ENCODE measurements at places on chromosomes 7 and 10. TPM values are rescaled to one million over a fixed set of nuclear protein-coding genes. Genes with fewer than 3 reads are reported as not detected.

- H3K27ac ChIP-seq = peak overlapping the region; percentile 91
- DNase-seq = peak; percentile 72
- no peaks in the 10 kb centered on the region for H3K36me3 ChIP-seq
- peaks cover 9% of the 10 kb centered on the region for H3K4me1 ChIP-seq
- no peaks in the 10 kb centered on the region for H3K27me3 ChIP-seq
- peak overlapping the region; percentile 88 for H3K4me3 ChIP-seq
Measured at GRCh38 chr7:143901332-143901667, 676 bp downstream of the TCAF1 start.

DNA sequence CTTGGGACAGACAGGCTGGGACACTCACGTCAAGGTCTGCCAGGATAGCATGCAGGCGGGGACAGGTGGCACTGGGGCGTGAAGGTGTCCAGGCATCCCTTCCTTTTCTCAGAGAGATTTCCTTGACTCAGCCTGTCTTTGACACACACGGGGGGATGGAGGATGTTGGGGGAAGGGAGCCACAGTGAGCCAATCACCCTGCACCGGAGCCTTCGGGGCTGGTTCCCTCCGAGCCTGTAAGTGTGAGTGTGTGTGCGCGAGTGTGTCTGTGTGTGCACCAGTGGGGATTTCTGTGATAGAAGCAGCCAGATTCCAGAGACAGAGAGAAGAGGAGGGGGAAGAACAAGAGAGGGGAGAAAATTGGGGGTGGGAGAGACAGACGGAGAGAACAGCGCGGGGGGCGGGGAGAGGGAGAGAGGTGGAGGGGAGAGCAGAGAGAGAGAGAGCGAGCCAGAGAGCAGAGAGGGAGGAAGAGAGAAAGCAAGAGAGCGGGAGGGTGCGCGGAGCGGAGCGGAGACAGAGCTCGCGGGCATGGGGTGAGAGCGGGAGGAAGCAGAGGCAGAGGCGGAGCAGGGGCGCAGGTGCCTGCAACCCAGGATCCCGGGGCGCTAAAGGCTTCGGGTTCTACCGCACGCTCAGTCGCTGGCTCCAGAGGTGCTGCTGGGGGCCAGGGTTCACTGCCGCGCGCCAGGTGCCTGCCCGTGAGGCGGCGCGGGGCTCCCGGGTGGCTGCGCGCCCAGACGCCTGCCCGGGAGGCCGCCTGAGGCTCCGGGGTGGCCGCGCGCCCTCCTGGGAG, 466 bp upstream of the GPR26 start:
- no peaks in the 10 kb centered on the region for H3K4me1 ChIP-seq
- no peaks in the 10 kb centered on the region for H3K36me3 ChIP-seq
- no peak for DNase-seq

- no peak for DNase-seq
- no peaks in the 10 kb centered on the region for H3K4me1 ChIP-seq
Measured at GRCh38 chr7:37365405-37365804, 83.3 kb downstream of the ELMO1 start.

- H3K27ac ChIP-seq = no peak overlapping the region
- H3K4me1 ChIP-seq = no peaks in the 10 kb centered on the region
- peaks cover 9% of the 10 kb centered on the region for H3K36me3 ChIP-seq
- no peak overlapping the region for H3K4me3 ChIP-seq
- peak; percentile 50 for DNase-seq
Measured at GRCh38 chr10:59808896-59809643, 55.8 kb upstream of the MRLN start.

- H3K4me3 ChIP-seq = no peak overlapping the region
- DNase-seq = peak; percentile 63
- H3K36me3 ChIP-seq = no peaks in the 10 kb centered on the region
- H3K27me3 ChIP-seq = no peaks in the 10 kb centered on the region
- no peaks in the 10 kb centered on the region for H3K4me1 ChIP-seq
Measured at GRCh38 chr10:21989453-21990154, 13.9 kb downstream of the DNAJC1 start.

The NPSR1 gene
- not detected for polyA plus RNA-seq

The MALRD1 gene
- 0.64 TPM for polyA plus RNA-seq

The RBP3 gene
- not detected for polyA plus RNA-seq

Data from fibroblast of lung (primary cell).